ENCODE measurements at places on chromosomes 7 and 10.

GRCh38 chr10:11325817-11326216, 285.6 kb downstream of the USP6NL start:
- no peak for DNase-seq

DNA sequence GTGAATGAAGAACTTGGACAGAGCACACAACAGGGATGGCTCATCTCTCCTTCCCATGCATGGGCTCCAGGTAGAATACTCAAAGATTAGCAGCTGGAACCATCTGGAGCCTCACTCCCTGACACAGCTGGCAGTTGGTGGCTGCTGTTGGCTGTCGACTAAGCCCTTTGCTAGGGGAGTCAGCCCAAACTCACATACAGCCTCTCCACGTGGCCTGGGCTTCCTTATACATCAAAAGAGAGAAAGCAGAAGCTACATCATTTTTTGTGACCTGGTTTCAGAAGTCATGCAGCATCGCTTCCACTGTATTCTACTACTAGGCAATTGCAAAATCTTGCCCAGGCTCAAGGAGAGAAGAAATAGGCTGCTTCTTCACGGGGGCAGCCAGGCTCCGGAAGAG, 24.4 kb downstream of the ASNS start:
- DNase-seq, result no peak

DNA sequence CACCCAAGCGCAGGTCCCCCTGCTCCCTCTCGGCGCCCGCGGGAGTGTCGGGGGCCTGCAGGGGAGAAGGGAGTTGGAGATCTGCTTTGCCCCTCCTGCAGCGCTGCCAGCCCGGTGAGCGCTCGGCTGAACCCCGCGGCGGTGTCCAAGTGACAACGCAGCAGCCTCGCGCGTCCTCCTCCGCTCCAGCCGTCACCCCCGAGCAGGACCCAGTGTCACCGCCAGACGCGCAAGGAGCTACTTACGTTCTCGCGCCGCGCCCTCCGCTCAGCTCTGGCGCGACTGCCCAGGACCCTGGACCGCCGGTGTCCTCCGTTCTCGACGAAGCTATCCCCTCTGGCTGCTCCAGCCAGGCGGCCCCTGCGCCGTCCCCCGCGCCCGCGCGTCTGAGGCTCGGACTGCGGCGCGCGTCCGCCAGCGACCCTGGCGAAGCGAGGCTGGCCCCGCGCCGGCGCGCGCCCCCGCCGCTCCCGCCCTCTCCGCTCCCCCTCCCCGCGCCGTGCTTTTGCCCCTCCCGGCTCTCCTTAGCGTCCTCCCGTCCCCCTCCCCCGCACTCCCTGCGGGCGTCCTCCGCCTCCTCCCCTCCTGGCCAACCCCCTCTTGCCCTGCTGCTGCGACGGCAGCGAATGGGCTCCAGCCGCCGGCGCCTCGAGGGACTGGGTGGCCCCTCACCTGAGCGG, at the start of gene NRCAM:
Gene NRCAM, minus strand, starts transcription at position 439 of the 680 bp plus-strand sequence. CDS start 216,372 bp downstream, outside the sequence.
- peak; percentile 15 for DNase-seq

DNA sequence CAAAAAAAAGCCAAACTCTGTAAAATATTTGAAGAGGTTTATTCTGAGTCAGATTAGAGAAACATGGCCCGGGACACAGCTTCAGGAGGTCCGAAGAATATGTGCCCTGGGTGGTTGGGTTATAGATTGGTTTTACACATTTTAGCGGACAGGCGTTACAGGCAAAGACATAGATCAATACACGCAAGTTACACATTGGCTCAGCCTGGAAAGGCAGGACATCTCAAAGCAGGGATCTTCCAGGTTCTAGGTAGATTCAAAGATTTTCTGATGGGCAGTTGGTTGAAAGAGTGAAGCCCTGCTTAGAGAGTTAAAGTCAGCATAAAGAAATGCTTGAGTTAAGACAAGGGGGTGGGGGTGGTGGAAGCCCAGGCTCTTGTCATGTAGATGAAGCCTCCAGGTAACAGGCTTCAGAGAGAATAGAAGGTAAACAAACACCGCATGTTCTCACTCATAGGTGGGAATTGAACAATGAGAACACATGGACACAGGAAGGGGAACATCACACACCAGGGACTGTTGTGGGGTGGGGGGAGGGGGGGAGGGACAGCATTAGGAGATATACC, 464.3 kb upstream of the ADARB2 start:
- no peak for DNase-seq

DNA sequence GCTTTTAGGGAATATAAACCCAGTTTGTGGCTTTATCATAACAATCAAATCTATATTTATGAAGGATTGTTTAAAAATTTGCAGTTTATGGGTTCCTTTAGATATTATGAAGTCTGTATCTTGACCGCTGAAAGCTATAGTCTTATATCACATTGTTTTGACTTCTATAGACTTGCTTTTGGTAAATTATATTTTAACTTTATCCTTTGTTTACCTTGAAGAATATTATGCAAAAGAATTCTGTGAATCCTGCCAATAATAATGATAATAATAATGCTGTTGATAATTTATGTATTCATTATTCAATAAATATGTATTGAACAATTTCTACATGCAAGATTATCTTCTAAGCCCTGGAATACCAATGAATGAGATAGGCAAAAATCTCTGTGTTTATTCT, 101.9 kb upstream of the MTPN start:
- DNase-seq, result no peak

- DNase-seq, result no peak
Observed at GRCh38 chr10:35219292-35219691, 92.6 kb downstream of the CREM start.

- DNase-seq, result no peak
Observed at GRCh38 chr10:3485057-3485686, 299.8 kb downstream of the KLF6 start.

GRCh38 chr10:119667562-119668328, 16.6 kb downstream of the BAG3 start:
- DNase-seq, result no peak

- no peak for DNase-seq
Observed at GRCh38 chr7:37430640-37431039, 18.0 kb downstream of the ELMO1 start.

GRCh38 chr10:71638064-71638821, 81.3 kb downstream of the C10orf105 start:
- no peak for DNase-seq

- DNase-seq, result no peak
Observed at GRCh38 chr10:76311752-76312636, 880.6 kb downstream of the LRMDA start.

- no peak for DNase-seq
Observed at GRCh38 chr7:121157885-121158590, 169.5 kb downstream of the CPED1 start.

DNA sequence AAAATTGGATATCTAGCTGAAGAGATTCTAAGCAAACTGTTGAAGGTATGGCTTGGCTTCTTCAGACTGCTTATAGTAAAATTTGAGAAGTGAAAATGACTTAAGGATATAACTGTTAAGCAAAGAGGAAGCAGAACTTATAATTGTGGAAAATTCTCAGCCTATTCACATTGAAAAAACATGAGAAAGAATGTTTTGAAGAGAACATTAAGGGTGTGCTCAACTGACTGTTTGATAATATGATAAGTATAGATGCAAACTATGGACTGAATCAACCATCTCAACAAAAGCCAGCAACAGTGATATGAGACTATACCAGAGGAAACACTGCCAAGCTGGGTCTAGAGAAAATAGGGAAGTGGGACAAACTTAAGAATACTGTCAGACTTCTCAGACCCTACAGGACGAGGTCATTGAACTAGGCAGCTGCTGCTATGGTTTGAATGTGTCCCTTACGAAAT, 133.1 kb upstream of the PPP1R3A start:
- no peak for DNase-seq

DNA sequence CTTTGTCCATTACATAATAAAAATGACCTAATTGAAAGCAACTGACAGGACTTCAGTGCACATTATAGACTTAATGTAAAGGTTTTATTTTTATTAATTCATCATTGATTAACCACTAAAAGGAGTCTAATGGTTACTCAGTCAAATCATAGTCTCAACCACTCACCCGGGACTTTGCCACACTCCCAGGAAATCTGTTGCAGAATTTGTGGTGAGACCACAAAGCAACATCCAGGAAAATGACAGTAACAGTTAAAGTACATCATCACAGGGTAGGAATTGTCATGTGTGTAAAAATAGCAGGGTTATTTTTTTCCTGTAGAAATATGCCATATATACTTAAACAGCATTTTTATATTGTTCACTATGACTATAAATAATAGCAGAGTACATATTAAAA, 6.3 kb upstream of the HGF start:
- no peak for DNase-seq

GRCh38 chr10:78981257-78981969, 87.4 kb upstream of the ZMIZ1 start:
- no peak for DNase-seq

- DNase-seq, result no peak
Observed at GRCh38 chr10:16799621-16800020, 17.6 kb downstream of the RSU1 start.

- DNase-seq, result no peak
Observed at GRCh38 chr7:124686543-124687171, 78.9 kb downstream of the GPR37 start.

GRCh38 chr7:2757904-2758672, 70.1 kb downstream of the AMZ1 start:
- DNase-seq, result peak; percentile 57

DNA sequence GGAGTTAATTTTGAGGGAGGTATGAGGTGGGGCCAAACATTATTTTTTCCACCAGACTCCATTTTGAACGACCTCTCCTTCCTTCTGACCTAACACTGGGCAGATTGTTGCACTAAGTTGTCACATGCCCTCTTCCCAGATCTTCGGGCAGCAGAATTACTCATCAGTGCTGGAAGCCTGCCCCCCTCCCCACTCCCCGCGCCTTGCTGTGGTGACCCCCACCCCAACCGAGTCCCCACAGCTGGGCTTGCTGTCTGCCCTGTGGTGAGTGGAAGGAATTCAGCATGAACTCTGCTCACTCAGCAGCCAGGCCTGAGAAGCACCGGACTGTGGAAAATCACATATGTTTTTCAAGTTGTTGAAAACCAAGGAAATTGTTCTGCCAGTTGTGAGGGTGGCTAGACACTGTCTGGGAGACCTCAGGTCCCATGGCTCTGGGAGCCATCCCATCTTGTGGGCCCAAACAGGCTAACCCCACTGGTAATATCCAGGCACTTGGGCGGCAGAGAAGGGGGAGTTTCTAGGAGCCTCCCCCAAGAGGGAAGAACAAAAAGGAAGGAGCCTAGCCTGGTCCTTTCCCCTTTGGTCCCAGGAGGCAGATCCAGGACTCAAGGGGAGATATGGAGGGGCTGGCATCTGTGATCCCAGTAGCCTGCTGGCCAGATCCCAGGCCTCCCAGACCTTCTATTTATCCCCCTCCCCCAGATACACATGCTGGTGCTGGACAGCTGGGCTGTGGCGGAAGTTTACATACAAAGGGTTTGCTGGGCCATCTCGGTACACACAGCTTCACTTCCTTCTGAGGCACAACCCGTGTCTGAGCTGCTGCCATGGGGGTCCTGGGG, 3.5 kb upstream of the AEBP1 start:
- DNase-seq, result no peak

DNA sequence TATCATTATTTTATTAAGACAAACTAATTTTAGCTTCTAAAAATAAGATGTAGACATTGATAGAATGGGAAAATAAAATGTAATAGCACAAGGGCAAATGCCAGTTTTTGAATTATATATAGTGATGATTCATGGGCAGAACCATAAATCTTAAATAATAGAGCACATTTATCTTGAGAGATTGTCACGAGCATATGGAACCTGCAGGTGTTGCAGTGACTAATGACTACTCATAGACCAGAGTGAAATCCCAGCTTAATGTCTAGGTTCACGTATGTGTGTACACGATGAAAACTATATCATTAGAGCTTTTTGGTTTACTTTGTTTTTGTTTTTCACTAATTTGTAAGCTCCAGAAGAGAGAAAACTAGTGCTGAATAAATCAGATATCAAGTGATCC, 150.2 kb upstream of the CACNA2D1 start:
- DNase-seq, result no peak

- no peak for DNase-seq
Observed at GRCh38 chr10:121956111-121957061, 18.6 kb downstream of the NSMCE4A start.

GRCh38 chr7:83547526-83547925, 101.4 kb downstream of the SEMA3E start:
- DNase-seq, result no peak

- DNase-seq, result no peak
Observed at GRCh38 chr7:74084722-74085578, 1.3 kb downstream of the LIMK1 start.

- DNase-seq, result no peak
Observed at GRCh38 chr7:92137557-92137956, 3.3 kb upstream of the CYP51A1 start.

GRCh38 chr10:287814-288213, 152.6 kb downstream of the ZMYND11 start:
- no peak for DNase-seq

DNA sequence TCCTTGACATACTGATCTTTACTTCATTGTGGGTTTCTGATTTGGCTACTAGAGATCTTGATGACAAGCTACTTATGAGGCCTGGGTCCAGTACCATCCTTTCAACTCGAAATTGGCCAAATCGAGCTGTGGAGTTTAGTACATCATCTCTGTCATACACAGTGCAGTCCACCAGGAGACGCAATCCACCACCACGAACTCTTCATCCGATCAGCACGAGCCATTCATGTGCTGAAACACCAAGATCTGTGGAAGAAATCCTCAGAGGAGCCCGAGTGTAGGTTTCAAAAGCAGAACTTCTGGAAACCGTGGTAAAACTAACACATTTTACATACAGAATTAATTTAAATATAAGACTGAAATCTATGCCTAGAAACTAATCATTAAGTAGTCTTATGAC, 14.2 kb downstream of the DNAJC9 start:
- DNase-seq, result no peak

DNA sequence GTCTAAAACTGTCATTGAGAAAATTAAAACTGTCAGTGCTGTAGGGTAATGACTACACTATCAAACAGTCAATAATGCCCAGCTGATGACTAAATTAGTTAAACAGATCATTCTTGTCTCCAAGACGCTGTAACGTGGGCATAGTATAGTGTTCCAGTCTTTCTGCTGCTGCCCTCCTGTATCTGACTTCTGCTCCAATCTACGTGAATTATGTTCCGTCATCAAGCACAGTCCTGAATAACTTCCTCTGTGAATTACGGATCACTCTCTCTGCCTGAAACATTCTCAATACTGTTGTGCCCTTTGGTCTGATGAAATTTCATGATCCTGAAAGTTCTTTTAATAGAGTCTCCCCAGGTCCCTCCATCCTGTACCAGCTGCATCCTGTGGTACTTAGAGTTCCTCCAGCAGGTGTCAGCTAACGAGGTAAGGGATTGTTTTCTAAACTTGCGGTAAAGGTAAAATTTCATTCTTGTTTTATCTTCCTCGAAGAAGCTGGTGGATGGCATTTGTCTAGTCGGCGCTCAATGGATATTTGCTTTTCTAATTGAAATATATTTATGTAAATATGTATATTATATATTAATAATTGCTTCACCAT, 393.5 kb upstream of the ADARB2 start:
- no peak for DNase-seq

- DNase-seq, result no peak
Observed at GRCh38 chr7:8037151-8037550, 68.6 kb downstream of the GLCCI1 start.

- DNase-seq, result no peak
Observed at GRCh38 chr7:22945584-22945983, 68.3 kb downstream of the HYCC1 start.
